H1 (cell line): ENCODE measurements at places on chromosomes 16 and 17. TPM values are rescaled to one million over a fixed set of nuclear protein-coding genes. Genes with fewer than 3 reads are reported as not detected.

KRTAP3-1 gene
- not detected in 2 replicates for total RNA-seq

NOS2 gene
- 1.8 and 1.9 TPM in 2 replicates for total RNA-seq

UMOD gene
- total RNA-seq: not detected in 2 replicates

DNAH9 gene
- 0.65 and 0.86 TPM in 2 replicates for total RNA-seq

ANKRD40CL gene
- total RNA-seq: not detected in 2 replicates

PITPNM3 gene
- total RNA-seq: 1.7 and 2.1 TPM in 2 replicates

SOCS1 gene
- total RNA-seq: 48.9 and 49.8 TPM in 2 replicates

SOX8 gene
- total RNA-seq: 5.7 and 6.4 TPM in 2 replicates

P2RX5 gene
- total RNA-seq: 15.5 and 15.6 TPM in 2 replicates

CHD9 gene
- total RNA-seq: 27.5 and 32.4 TPM in 2 replicates

DLX4 gene
- total RNA-seq: 0.80 and 0.88 TPM in 2 replicates

MYH3 gene
- total RNA-seq: 0.99 and 1.8 TPM in 2 replicates

AATK gene
- total RNA-seq: 3.2 and 3.5 TPM in 2 replicates

MMP15 gene
- total RNA-seq: 42.2 and 44.0 TPM in 2 replicates

SLC16A11 gene
- 0.35 and 0.67 TPM in 2 replicates for total RNA-seq

EPOP gene
- 3.3 and 4.0 TPM in 2 replicates for total RNA-seq

PRRT2 gene
- 12.8 and 16.6 TPM in 2 replicates for total RNA-seq
